Dermis microvascular lymphatic vessel endothelial cell (primary cell): ENCODE measurements at places on chromosomes 7 and 10.

DNA sequence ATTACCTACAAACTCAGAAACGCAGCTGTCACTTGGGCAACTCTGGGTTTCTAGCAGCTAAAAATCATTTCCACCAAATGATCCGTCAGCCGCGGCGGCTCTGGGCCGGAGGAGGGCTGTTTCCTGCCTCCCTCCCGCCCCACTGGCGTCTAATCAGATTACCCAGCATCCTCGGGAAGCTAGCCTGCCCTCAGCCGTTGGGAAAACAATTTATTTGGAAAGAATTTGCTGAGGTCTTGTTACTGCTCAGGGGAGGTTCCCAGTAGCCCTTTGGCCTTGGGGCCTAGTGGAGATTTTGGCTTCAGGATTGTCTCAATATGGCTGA lies 65.0 kb upstream of the ADGRA1 start:
- peak; percentile 6 for DNase-seq

DNA sequence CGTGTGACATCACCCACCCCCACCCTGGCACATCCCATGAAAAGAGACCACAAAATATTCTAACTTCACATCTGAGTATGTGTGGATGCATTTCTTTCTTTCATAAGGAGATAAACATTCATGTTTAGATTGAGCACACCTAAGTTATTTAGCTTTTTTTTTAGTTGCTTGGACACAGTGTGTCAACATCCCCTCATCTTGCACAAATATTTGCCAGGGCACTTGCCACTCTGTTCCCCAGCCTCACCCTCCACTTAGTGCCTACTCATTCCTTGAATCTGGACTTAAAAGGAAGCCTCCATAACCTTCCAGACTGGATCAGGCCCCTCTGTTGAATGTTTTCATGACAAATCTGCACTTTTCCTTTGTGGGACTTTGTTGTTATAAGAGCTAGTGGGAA lies 338.9 kb upstream of the IGFBP3 start:
- no peak for DNase-seq

- DNase-seq, result no peak
These were observed 208.7 kb upstream of the POM121L12 start for GRCh38 chr7:52826515-52827265.

- no peak for DNase-seq
These were observed 258.0 kb upstream of the HABP2 start for GRCh38 chr10:113294868-113295267.

GRCh38 chr10:124677293-124677699 lies 66.9 kb downstream of the FAM53B start:
- no peak for DNase-seq

GRCh38 chr10:7258948-7259523 lies 151.8 kb downstream of the SFMBT2 start:
- DNase-seq, result no peak

GRCh38 chr7:4015371-4015770 lies 666.7 kb upstream of the FOXK1 start:
- DNase-seq, result no peak

DNA sequence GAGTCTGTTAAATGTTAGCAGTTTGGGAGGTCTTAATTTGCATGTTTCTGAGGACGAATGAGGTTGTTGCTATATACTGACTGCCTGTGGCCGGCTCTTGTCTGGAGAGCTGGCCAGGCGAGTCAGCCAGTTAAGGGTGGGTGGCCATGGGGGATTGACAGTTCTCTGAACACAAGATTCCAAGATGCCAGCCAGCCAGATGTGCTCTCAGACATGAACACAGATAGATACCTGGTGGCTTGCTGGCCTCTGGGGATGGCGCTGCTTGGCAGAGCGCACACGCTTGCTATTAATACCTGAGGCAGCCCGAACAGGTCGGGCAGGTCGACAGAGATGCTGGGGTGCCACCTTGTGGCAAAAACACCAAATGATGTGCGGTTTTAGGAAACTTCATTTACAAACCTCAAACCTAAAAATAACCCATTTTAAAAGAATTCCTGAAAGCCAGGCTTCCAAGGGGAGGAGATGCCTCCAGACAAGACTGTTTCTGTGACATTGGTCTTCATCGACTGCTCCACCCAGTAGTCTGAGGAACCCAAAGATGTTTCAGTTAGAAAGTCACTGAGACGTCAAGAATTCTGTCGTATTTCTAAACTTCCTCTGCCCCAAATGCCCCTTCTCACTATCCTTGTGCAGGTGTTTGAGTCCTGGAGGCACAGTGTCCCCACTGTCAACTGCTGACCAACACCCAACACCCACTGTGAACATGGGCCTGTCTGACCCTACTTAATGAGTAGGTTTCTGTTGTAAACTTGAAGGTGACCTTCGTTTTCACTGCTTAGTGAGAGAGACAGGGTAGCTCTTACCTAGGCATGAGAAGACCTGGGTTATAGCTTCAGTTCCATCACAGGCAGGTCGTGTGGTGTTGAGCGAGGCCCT lies 123.4 kb downstream of the NT5C2 start:
- peak; percentile 40 for DNase-seq

DNA sequence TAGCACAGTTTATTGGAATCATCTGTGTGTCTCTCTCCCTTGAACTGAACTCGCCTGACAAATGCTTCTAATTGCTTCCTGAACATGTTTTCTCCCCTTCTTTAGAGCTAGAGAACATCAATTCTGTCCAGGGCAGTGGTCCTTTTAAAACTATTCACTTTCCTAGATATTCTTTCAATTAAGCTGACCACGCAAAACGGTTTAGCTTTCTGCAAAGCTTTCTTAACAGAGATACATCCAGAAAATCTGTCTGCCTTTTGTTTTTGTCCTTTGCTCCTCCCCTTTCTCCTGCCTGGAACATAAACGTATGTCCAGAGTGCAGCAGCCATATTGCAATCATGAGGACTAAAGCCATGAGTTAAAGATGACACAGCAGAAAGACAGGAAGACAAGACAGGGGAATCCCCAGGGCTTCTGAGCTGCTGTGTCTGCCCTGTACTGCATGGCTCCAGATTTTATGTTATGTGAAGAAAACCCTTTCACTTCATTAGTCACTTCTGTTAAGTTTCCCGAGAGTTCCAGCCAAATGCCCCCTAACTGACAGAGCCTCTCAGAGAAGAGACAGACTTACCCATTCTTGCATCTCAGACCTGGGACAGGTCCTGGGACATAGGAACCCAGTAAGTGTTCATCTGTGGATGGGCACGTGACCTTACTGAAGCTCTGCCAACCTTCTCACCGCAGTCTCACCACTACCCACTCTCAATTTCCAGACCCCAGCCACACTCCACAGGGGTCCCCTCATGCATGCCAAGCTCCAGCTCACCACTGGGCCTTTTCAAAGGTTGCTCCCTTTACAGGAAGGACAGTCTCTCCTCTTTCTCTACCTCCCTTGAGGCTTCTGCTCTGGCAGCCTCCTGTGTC lies 35.0 kb upstream of the CPXM2 start:
- DNase-seq, result no peak

- DNase-seq, result peak; percentile 31
These were observed 19.5 kb upstream of the DLG5 start for GRCh38 chr10:77946084-77946483.

DNA sequence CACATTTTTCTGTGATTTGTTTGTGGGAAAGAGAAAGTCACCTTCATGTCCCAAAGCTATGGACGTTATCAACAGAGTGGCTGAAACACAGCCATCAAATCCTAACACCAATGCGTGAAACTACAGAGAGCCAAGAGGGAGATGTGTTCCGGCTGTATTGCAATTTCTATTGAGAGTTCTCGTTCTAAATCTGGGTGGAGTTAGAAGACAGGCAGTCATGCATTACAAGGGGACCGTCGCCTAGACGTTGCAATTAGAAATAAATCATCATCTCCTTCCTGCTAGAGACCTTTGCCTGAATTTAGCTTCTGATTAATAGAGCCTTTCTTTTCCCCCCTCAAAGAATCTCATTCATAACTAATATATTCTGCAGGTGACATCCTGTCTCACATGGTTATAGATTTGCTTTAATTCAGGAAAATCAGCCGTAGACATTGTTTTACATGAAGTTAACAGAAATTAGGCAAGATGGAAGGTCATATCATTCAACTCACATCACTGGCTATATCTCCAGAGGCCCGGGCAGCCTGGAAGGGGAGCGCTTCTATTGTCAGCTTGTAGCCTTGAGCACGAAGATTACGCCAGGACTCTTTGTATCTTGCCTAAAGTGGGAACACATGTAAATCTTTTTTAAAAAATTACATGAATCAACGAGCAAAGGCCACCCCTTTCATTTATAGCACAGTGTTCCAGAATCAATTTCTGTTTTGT lies 52.6 kb downstream of the HABP2 start:
- no peak for DNase-seq

- peak; percentile 32 for DNase-seq
These were observed 70.9 kb downstream of the GCC1 start for GRCh38 chr7:127514499-127514898.

DNA sequence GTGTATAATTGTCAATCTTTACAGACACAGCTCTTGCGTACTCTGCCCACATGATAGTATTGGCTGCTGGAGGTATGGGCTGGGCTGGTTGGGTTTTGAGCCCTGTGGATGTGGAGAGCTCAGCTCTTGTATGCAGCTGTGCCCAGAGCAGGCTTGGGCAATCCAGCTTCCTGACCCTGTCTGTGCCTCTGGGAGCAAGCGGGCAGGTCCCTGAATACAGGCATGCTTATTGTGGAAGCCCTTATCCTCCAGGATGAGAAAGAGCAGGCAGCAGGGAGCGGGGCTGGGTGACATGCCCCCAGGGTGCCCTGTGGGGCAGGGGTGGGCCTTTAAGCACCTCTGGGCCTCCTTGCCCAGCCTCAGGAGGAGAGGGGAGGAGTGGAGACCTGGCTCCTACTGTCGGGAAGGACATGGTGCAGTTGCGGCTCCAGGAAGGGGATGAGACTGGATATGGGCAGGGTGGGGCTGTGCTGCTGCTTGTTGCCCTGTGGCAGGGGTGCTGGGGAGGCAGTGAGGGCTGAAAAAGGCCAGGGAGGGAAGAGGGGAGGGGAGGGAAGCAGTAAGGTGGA lies 32.7 kb upstream of the SH2D4B start:
- no peak for DNase-seq

GRCh38 chr10:85532773-85533172 lies 833.8 kb downstream of the GRID1 start:
- DNase-seq, result no peak

- no peak for DNase-seq
These were observed 35.0 kb downstream of the C10orf105 start for GRCh38 chr10:71684356-71685173.

DNA sequence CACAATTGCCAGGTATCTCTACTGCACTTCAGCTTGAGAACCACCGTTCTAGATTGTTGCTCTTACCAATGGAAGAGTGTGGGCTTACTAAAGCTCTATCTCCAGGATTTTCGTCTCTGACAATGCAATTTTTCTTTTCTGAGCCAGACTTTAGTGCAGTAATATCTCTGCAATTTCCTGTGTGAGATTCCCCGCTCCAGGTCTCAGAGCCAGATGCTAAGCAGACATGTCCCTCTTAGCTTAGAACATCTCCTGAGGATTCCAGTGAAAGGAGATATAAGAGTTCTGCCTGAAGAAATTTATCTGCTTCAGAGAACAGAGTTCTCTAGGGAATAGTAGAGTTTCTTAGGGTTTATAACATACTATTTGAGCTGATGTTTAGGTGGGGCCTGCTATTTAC lies 82.0 kb downstream of the SND1 start:
- DNase-seq, result no peak

DNA sequence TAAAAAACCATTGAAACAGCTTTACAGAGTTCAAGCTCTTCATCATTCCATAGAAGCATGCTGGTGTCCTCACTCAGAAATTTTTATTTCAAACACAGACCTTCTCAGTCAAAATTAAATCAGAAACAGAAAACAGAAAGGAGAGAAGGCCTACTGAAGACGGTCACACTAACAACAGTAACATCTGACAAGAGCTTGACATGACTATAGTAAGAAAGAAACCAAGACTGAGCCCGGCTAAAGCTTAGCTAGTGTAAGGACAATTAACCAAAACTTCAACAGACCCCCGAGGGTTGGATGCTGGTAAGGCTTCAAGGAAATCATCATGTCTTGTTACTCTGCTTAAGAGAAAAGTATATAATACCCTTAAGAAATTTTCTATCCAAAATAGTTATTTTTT lies 38.6 kb downstream of the MTPN start:
- DNase-seq, result no peak

- no peak for DNase-seq
These were observed 201.2 kb downstream of the TCERG1L start for GRCh38 chr10:131110241-131110783.

DNA sequence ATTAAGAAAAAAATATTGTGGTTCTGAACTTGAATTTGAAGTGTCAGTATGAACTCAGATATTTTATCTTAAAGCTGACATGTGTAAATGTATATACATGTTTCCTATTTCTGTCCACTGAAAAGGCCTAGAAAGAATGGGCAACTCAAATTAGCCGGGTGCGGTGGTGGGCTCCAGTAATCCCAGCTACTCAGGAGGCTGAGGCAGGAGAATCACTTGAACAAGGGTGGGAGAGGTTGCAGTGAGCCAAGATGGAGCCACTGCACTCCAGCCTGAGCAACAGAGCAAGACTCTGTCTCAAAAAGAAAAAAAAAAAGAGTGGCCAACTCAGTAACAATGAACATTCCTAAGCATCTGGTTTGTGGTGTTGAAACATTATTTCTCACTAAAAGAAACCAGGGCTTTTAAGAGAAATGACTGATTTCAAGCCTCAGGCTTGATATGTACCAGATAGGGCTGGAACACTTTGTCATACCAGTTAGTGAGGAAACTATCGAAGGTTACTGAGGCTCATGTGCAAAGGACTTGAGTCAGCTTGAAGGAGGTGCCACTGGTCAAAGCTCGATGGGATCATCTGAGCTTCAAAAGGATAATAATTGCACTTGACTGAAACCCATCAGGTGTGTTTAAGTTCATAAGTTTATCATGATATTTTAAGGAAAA lies 40.5 kb downstream of the AOAH start:
- no peak for DNase-seq

DNA sequence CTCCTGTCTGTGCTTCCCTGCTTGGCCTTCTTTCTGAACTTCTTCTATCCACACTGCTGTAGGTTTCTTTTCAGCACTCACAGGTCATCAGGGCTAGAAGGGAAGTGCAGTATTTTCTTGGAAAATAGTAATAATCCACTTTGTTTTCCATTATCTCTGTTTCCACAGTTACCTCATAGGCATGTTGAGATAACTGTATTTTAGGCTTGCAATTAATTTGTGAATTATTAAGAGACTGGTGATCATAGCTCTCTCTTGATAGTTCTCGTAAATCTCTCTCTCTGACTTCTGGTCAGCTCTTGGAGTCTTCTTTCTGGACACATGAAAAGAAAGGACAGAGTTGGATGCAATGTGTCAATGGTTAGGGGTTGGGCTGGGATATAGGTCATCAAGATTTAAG lies 243.6 kb upstream of the IGFBP3 start:
- no peak for DNase-seq

DNA sequence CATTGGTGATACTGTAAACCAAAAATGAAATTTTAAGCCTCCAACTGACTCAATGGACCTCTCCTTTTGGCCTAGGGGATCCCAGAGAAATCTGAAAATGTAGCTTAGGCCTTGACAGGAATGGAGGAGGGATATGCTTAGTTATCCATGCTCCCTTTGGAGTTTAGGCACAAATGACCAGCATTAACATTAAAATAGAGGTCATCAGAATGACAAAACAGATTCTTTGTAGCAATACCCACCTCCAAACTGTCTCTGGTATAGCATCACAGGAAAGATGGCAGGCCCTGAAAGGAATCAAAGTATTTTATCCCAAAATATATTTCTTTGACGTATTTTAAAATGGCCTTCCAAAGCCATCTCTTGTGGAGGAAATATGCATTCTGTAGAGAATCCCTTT lies 39.1 kb upstream of the LRRN3 start:
- no peak for DNase-seq
